ENCODE measurements at places on chromosomes 1 and 21. TPM values are rescaled to one million over a fixed set of nuclear protein-coding genes. Genes with fewer than 3 reads are reported as not detected.

BGLAP gene
- 1.8 TPM for total RNA-seq

SGIP1 gene
- total RNA-seq = not detected

SMPDL3B gene
- 0.29 TPM for total RNA-seq

NR5A2 gene
- total RNA-seq = 0.13 TPM

KIF14 gene
- total RNA-seq = 11.5 TPM

DNA sequence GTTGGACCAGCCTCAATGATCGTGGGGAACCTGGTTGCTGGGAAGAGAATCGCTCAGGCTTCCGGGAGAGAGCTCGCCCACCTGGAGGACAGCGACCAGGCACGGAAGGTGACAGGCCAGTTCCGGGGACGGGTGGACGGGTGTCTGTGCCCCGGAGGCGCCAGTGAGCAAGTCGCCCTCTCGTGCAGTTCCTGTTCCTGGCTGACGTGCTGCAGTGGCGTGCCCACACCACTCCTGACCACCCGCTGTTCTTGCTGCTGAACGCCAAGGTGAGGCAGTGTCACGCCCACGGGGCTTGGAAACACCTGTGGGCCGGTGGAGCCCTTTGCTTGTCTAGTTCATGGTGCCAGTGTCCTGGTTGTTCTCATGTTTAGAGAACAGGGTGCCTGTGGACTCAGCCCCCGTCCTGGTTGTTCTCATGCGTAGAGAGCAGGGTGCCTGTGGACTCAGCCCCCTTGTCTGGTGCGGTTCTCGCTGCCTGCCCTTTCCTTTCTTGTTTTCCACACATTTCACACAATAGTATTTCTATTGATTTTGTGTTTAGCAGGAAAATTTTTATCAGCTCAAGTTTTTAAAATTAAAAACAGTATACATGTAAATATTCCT is 53.1 kb downstream of the S100B start:
- peaks cover 35% of the 10 kb centered on the region for H3K4me1 ChIP-seq
- peaks cover 30% of the 10 kb centered on the region for H3K36me3 ChIP-seq
- DNase-seq = no peak
- H3K4me3 ChIP-seq = peak overlapping the region; percentile 53
- H3K27ac ChIP-seq = peak overlapping the region; percentile 63
- H3K27me3 ChIP-seq = no peaks in the 10 kb centered on the region

DNA sequence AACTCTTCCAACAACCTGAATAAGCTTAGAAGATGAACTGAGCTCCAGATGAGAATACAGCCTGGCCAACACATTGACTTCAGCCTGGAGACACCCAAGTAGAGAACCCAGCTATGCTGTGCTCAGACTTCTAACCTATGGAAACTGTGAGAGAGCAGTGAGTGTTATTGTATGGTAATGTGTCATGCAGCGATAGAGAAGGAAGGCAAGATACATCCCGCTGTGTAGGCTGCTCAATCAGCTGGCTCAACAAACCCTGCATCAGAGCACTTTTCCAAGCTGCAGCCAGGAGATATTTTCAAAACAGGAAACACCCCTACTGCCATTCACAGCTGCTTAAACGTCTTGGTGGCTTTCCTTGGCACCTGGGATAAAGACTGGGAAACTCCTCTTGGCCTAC is 321.3 kb downstream of the SIPA1L2 start:
- H3K36me3 ChIP-seq = no peaks in the 10 kb centered on the region
- H3K4me3 ChIP-seq = no peak overlapping the region
- peaks cover 8% of the 10 kb centered on the region for H3K27me3 ChIP-seq
- DNase-seq = no peak

DNA sequence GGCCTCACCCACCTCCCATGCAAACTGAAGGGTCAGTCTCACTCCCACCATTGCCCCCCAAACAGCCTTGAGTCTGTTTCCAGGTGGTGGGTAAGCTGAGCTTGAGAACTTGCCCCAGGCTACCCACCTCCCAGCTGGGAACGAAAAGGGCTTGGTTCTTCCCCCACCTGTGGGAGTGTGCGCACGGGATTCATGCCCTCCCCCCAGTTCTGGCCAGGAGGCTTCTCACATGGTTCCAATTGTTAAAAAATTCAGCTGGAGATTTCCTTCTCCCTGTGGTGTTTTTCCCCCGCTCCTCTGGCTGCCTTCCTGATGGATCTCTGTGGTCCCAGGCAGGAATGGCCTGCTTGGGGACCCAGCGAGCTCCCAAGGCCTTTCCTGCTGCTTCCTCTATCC is 81.8 kb upstream of the C21orf91 start:
- H3K36me3 ChIP-seq = peaks cover 14% of the 10 kb centered on the region
- no peak overlapping the region for H3K27ac ChIP-seq
- peaks cover 18% of the 10 kb centered on the region for H3K4me1 ChIP-seq
- H3K4me3 ChIP-seq = no peak overlapping the region
- no peaks in the 10 kb centered on the region for H3K27me3 ChIP-seq

DNA sequence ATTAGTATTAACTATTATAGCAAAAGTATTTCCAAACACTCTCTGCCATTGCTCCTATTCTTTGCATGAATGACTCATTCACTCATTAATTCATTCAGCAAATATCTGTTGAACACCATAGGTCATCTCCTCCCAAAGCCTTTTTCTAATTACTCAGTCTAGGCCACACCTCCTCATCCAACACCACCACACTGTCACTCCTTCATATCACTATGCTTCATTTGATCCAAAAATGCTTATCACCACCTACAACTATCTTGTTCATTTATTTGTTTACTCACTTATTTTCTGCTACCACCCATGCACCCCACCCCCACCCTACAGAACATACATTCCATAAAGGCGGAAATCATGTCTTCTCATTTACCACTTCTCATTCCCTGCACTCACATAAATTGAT is 94.4 kb upstream of the TNFSF4 start:
- peaks cover 16% of the 10 kb centered on the region for H3K4me1 ChIP-seq
- no peaks in the 10 kb centered on the region for H3K36me3 ChIP-seq
- no peak for DNase-seq
- H3K27ac ChIP-seq = no peak overlapping the region

DNA sequence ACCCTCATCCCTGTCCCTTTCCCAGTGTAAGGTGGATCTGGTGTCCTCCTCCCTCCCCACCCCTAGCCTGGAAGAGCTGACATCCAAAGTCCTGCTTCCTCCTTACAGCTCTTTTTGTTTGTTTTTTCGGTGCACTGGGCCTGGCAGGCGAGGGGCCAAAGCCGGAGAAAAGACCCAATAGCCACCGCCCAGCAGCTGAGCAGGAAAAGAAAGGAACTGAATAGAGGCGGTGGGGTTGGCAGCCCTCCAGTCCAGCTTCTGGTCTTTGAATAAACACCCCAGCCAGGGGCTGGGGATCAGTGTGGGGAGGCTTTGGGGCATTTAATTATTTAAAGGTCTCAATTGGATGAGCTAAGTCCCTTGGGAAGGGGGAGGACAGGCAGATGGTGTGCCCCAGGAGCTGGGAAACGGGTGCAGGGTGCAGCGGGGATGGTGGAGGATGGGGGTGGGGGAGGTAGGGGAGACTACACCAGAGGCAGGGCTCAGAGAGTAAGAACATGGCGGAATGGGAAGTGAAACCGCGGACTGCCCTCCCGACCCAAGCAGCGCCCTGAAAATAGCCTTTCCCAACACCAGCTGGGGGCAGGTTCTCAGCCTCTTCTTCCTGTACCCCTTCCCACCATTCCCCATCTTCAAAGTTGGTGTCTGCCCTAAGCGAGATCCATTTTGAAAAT is 20.2 kb downstream of the BTG2 start:
- peak overlapping the region; percentile 79 for H3K4me3 ChIP-seq
- H3K27ac ChIP-seq = peak overlapping the region; percentile 79
- peaks cover 2% of the 10 kb centered on the region for H3K27me3 ChIP-seq
- DNase-seq = no peak
- H3K4me1 ChIP-seq = peaks cover 80% of the 10 kb centered on the region

- no peaks in the 10 kb centered on the region for H3K36me3 ChIP-seq
- H3K27ac ChIP-seq = no peak overlapping the region
- H3K4me3 ChIP-seq = no peak overlapping the region
Measured at GRCh38 chr1:178693366-178693765, 31.7 kb upstream of the RALGPS2 start.

DNA sequence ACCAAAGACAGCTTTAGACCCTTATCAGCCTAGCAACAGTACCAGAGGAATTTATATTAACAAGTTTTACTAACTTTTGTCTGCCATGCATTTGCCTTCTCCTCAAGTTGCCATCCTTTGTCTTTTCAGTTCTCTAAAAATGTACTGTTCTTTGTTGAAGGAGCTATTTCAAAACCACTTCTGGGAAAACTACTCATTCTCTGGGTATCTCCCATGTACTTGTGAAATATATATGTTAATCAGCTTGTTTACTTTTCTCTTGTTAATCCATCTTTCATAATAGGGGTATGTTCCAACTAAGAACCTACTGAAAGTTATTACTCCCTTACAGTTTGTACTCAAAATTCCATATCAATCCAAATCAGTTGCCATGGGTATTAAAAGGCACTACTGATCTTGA is 16.3 kb downstream of the DPYD start:
- no peak overlapping the region for H3K27ac ChIP-seq
- H3K36me3 ChIP-seq = peaks cover 5% of the 10 kb centered on the region
- peaks cover 34% of the 10 kb centered on the region for H3K4me1 ChIP-seq
- no peaks in the 10 kb centered on the region for H3K27me3 ChIP-seq
- peak overlapping the region; percentile 24 for H3K4me3 ChIP-seq

DNA sequence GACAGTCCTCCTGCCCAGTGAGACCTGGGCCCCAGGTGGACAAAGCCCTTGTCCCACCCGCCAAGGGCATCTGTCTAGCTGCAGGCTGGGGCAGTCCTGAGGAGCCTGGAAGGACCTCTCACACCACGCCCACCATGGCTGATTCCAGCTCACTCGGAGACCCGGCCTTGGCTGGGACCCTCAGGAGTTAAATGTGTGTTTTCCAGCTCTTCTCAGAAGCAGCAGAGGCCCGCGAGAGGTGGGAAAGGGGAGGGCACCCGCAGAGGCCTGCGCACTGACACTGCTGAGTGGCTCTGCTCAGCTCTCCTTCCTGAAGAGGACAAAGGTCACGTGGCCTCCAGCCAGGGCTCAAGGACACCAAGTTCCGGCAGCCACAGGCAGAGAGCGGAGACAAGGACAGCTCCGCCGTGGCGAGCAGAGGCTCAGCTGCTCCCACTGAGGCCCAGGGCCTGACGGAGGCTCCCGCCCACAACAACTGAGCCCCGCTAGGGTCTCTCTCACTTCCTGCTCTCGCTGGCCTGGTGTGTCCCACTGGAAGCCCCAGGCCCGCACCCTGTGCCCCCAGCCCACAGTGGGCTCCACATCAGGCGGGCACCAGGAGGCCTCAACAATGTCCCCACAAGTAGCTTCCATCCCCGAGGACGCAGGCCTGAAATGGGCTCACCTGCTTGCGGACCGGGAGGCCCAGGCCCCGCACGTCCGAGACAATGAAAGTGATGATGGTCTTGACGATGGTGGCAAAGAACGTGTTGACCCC is 16.9 kb downstream of the SLC19A1 start:
- no peak overlapping the region for H3K4me3 ChIP-seq
- peaks cover 43% of the 10 kb centered on the region for H3K36me3 ChIP-seq
- no peaks in the 10 kb centered on the region for H3K27me3 ChIP-seq
- H3K4me1 ChIP-seq = no peaks in the 10 kb centered on the region

All from activated T-helper 1 cell treated with anti-CD3 and anti-CD28 coated beads, Interleukin-12 subunit alpha, Interleukin-12 subunit beta, Interleukin-2, Interleukin-4 antibody, amounts not matched to agents 30 ng/mL and 10 ng/mL and 1 ng/mL, durations not matched to agents 14 hours and 24 hours and 36 hours (primary cell).